ENCODE measurements at places on chromosomes 13 and 19.

GRCh38 chr19:48963371-48964204 lies 1.5 kb upstream of the FTL start:
- DNase-seq = no peak

GRCh38 chr13:106464076-106464475 lies 71.4 kb downstream of the EFNB2 start:
- DNase-seq = no peak

DNA sequence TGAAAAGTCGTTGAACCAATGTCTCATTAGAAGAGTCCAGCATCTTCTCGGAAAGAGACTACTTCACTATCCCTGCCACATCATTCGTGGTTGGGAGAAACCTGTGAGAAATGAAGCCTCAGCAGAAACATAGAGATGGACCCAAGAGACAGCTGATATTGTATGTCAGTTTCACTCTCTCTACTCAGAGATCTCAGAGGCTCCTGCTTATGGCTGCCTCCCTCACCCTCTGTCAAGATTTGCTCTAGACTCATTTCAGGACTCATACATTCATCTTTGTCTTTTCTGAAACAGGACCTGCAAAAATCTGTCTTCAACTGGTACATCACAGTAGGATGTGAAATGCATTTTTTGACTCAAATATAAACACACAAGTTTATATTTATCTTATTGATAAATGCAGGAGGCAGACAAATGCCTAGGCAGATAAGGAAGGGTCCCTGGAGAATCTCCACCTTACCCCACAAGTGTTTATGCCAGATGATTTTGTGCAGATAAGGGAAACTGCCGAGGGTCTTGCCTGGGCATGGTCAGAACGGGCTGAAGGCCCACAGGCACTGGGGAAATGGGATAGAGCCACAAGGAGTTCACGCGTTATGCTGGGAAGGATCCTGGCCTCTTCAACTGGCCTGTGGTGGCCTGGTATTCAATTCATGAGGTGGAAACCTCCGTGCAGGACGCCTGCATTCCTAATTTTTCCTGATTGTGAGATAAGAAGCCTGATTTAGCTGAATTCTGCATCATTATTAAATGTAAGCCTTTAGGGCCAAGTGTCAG lies 1834.0 kb upstream of the PCDH20 start:
- DNase-seq = no peak

GRCh38 chr13:110023729-110024644 lies 237.6 kb upstream of the IRS2 start:
- no peak for DNase-seq

- peak; percentile 81 for DNase-seq
Measured at GRCh38 chr19:8552810-8553209, 24.4 kb downstream of the MYO1F start.

All from NT2/D1 (cell line).